ENCODE measurements at places on chromosomes 16 and 17.

DNA sequence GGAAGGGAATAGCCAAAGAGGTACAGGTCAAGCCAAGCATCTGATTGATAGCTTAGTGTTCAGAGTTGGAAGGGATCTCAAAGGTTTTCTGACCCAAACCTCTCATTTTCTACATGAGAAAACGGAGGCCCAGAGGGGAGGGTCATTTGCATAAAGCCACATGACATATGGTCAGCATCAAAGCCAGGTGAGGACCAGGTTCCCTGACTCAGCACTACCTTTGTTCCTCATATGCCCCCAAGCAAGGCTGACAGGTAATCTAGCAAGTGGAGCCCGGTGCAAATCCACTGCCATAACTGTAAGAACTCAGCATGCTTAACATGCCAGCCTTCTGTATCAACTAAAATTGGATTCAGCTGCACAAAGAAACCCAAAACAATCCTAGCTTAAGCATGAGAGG, 28.2 kb upstream of the CCL1 start:
- DNase-seq, result no peak

- no peak for DNase-seq
These were observed 13.8 kb downstream of the NETO2 start for GRCh38 chr16:47129755-47130435.

GRCh38 chr16:87412371-87412995, 20.3 kb downstream of the MAP1LC3B start:
- DNase-seq, result no peak

GRCh38 chr17:32275060-32276042, 9.7 kb downstream of the RHBDL3 start:
- DNase-seq, result no peak

DNA sequence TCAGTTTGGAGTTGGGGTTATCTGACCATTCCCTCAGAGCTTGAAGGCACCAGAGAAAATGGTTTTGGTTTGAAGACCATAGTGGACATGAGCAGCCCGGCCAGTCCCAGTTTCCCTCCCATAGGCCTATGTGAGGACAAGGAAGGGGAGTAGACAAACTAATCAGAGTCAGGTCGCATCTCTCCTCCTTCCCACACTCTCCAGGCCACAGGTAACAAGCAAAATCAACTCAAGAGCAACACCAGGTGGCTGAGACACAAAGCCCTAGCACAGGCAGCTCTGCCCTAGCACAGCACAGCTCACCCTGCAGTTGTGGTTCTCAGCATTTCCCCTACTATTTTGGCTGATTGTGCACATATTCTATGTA, 7.2 kb downstream of the SUPT4H1 start:
- DNase-seq, result no peak

- no peak for DNase-seq
These were observed 18.5 kb upstream of the SPDYE4 start for GRCh38 chr17:8776881-8777280.

DNA sequence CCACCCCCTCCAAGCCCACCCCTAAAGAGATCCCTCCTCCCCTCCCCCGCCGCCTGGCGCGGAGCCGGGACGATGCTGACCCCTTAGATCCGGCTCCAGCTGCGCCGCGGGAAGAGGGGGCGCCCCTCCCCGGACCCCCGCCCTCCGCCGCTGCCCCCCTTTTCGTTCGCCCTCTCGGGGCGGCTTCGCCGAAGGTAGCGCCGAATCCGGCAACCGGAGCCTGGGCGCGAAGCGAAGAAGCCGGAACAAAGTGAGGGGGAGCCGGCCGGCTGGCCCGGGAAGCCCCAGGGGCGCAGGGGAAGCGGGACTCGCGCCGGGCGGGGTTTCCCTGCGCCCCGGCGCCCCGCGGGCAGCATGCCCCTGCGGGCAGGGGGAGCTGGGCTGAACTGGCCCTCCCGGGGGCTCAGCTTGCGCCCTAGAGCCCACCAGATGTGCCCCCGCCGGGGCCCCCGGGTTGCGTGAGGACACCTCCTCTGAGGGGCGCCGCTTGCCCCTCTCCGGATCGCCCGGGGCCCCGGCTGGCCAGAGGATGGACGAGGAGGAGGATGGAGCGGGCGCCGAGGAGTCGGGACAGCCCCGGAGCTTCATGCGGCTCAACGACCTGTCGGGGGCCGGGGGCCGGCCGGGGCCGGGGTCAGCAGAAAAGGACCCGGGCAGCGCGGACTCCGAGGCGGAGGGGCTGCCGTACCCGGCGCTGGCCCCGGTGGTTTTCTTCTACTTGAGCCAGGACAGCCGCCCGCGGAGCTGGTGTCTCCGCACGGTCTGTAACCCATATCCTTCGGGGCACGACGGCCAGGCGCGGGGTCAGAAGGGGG, 623 bp downstream of the CACNA1G start:
- DNase-seq, result no peak
